ENCODE measurements at places on chromosomes 11 and 22.

- DNase-seq, result no peak
These were observed 76.3 kb downstream of the PARVB start for GRCh38 chr22:44100411-44100810.

- no peak for DNase-seq
These were observed 159.4 kb downstream of the BUD13 start for GRCh38 chr11:116613206-116613875.

- no peak for DNase-seq
These were observed 49.5 kb downstream of the DNAJC24 start for GRCh38 chr11:31419138-31419537.

GRCh38 chr11:64887757-64888405 lies 9.5 kb upstream of the EHD1 start:
- peak; percentile 90 for DNase-seq

DNA sequence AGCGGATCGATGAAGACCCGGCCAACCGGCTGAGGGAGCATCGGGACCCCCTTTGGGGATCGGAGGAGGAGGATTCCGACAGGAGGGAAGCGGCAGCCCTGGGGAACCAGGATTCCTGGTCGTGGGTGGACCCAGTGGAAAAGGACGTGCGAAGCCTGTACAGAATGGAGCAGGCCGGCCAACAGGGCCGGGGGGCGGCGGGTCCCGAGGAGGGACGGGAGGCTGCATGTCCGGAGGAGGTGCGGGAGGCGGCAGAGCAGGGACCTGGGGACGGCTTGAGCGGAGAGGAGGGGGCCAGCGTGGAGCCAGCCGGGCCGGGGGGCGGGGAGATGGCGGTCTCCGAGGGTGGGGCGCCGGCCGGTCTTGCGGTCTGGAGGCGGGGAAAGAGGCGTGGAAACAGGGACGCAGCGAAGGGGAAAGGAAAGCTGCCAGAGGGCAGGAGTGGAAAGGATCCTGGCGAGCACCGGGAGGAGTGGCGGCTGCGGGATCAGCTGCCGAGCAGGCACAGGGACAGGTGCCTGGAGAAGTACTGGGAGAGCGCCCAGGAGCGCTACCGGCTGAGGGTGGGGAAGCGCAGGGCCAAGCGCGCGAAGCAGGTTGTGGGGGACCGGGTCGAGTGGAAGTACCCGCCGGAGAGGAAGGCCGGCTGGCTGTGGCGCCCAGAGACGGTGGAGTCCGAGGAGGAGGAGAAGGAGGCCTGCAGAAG lies at the start of gene ANO5:
TSS of gene ANO5 (plus strand) at position 444 of the 706 bp plus-strand sequence. CDS start 408 bp downstream, outside the sequence.
- no peak for DNase-seq

DNA sequence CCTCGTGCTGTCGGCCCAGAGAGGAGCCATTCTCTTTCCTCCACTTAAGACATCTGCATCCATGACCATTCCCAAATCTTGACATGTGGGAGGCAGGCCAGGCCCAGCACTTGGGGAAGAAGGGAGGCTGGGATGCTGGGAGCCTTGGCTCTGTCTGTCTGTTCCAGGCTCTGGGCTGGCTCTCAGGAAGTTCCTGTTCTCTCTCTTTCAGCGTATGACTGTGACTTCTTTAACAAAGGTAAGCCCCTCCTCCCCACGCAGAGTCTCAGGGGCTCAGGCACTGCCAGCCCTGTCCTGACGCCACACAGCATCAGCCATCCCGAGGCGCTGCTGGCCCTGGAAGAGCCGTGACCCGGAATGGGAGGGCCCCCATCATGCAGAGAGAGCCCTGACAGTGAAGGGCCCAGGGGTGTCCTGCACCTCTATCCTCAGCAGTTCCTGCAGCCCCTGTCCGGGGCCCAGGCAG lies 52.4 kb downstream of the OTOG start:
- peak; percentile 15 for DNase-seq

DNA sequence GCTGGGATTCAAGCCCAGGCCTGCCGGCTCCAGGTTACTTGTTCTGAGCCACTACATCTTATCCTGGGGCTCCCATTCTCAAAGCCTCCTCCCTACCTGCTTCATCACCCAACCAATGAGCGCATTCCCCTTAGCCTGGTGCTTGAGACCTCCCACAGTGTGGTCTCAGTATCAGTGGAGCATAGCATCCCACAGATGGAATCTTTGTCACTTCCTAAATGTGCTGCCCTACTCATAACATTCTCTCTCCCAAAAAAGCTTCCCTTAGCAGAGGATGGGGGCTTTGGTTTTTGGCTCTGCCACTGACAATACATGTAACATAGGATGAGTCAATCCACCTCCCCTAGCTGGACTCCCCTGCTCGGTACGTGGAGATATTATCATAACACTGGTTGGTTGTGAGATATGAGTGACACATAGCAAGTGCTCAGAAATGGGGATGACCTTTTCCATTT lies 28.8 kb downstream of the TEAD1 start:
- no peak for DNase-seq

GRCh38 chr11:92776676-92777075 lies 192.8 kb upstream of the MTNR1B start:
- DNase-seq, result no peak

DNA sequence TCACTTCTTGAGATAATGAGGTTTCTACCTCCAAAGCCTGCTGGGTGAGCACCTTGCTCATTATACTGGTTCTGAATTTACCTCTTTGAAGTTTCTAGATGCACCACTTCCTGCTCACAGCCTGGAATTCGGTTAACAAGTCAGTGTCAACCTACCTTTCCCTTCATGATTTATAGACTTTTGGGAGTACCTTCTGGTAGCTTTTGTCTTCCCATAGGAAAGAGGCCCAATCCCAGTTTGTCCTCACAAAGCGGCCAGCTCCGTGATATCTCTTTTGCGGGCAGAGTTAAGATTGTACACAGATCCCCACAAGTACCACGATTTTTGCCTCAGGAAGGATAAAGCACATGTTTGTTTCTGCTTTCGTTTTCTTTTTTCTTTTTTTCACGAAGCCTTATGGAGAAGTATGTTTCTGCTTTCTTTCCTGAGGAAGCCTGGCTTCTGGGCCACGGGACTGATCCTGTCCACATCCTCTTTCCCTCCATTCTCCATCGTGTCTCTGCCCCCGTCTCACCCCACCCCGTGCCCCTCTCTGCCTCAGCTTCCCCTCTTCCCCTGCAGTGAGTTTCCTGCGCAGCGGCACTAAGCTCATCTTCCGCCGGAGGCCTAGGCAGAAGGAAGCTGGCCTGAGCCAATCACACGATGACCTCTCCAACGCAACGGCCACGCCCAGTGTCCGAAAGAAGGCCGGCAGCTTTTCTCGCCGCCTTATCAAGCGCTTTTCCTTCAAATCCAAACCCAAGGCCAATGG lies 5.7 kb upstream of the HINFP start:
- DNase-seq, result no peak

DNA sequence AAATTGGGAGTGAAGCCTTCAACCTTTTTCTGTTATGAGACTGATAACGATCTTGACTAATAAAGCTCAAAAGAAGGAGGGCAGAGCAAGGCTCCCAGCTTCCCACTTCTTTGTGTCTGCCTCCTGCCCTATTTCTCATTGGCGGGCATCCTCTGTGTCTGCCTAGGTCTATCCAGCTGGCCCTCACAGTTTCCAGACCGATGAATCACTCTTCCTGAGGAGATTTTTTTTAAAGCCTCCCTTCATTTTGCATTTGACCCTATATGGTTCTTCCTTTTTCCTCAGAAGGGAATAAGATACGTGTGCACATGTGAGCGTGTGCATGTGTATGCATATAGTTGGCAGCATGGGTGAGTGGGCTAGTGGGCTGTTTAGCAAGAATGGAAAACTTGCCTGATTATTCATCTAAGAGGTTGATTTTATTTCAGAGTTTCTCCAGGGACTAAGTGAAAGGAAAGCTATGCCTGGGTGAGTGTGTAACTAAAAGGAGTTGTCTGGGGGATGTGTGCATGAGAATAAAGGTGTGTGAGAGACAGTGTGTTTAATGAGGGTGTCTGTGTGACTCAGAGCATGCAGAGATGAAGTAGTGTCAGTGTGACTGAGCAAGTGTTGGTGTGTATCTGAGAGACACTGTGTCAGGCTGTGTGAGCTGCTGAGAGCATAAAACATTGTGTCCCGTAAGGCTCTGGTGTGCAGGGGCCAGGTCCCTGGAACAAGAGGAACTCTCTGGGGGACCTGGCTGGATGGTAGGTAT lies 12.2 kb downstream of the PHLDB1 start:
- no peak for DNase-seq

DNA sequence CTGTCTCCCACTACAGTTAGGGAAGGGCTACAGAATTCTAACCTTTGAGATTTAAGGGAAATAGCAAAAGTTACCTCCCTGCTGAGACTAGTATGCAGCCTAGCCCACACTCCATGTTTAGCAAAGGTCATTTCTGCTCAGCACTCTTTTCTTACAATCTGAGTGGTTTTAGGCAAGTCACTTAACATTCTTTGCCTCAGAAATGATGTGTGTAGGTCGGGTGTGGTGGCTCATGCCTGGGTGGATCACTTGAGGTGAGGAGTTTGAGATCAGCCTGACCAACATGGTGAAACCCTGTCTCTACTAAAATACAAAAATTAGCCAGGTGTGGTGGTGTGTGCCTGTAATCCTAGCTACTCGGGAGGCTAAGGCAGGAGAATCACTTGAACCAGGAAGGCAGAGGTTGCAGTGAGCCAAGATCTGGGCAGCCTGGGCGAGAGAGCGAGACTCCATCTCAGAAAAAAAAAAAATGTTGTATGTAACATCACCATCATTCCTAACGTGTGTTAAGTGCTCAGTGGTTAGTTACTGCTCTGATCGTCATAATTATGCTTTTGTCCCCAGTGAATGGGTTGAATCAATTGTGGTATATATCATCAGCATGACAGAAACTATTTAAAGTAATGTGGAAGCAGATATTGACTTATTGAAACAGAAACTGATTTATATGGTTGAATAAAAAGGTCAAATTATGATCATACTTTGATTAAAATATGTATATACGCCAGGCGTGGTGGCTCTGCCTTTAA lies 55.0 kb downstream of the COPB1 start:
- no peak for DNase-seq

- DNase-seq, result peak; percentile 49
These were observed 13.7 kb downstream of the MFNG start for GRCh38 chr22:37472418-37473006.

DNA sequence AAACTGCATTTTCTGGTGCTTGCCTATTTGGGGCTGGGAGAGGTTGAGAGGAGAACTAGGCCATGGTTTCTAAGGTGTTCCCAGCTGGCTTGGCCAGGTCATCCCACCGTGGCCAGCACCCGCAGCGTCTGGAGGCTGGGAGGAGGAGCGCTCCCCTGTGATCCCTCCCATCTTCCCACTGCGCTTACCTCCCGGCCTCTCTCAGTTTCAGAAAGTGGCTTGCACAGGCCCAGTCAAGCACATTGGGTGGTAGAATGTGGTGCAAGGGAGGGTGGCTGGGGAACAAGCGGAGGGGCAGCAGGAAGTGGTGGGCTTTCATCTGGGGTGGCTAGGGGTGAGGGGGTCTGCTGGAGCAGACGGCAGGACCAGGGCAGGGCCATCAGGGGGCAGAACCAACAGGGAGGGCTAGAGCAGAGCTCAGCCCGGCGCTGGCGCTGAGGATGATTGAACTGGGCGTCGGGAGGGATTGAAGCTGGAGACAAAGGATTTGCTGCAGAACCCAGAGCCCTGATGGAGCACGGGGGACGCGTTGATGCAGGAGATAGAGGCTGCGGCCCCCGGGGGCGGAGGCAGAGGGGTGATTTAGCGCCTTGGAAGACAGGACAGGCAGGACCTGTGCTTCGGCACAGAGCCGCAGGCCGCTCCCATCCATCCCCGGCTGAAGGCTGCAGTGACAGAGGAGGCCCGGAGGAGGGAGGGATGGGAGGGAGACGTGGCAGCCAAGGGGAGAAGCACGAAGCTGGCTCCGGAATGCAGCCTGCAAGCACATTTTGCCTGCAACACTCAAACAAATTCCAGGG lies 76.0 kb downstream of the TRIM29 start:
- DNase-seq, result no peak

DNA sequence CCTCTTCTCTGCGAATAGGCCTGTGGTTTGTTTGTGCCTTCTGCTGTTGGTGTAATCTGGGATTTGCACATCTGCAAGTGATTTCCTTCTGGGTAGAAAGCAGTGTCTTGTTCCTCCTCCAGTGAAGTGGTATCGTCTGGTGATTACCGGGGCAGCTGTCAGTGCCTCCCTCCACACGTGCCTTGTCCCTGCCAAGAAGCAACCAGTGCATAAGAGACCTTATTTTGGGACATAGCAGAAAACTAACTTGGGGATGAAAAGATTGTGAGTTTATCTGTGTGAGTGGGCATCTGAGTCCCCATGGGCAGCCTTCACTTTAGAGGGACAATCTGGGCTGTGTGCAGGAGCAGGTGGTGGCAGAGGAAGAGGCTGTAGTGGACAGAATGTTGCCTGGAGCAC lies 71.5 kb upstream of the SORL1-AS1 start:
- no peak for DNase-seq

GRCh38 chr11:77200351-77201268 lies 72.6 kb downstream of the MYO7A start:
- DNase-seq, result no peak
